T follicular helper cell (primary cell): ENCODE measurements at places on chromosomes 7 and 10.

DNA sequence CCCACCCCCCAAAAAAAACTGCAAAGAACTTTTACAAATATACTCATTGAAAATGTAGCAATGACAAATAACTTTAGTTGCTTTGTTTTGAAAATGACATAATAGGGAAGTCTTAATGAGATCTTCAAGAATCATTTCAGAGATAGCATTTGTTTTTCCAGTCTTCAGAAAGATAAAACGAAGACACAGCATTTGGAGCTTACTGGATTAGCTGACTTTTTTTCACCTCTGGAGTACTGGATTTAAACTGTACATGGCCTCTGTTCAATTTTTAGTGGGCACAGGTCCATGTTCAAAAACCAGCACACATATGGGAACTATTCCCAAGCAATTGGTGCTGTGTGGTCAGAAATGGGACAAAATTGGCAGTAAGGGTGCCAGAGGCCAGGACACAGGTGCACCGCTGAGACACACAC lies 3.9 kb downstream of the RAB11FIP2 start:
- DNase-seq = no peak

DNA sequence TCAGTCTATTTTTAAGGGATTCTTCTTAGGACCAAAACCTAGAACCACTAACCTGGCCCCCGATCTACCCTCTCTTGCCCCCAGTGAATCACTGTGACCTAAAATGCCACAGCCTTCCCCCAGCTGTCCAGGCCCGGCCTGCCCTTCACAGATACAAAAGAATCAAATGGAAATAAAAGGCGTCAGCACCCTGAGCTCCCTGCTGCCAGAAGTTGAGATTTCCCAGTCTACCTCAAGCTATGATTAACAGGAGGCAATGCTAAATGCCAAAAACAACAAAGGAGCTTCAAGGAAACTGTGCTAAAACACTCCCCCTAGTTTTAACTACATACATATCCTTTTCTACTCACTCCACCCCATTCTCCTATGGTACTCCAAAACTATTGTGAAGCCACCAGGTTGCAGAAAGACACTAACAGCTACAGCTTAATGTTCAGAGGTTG lies 67.8 kb downstream of the GSAP start:
- DNase-seq = no peak

- DNase-seq = no peak
Measured at GRCh38 chr10:65032867-65033769, 1511.9 kb downstream of the REEP3 start.

DNA sequence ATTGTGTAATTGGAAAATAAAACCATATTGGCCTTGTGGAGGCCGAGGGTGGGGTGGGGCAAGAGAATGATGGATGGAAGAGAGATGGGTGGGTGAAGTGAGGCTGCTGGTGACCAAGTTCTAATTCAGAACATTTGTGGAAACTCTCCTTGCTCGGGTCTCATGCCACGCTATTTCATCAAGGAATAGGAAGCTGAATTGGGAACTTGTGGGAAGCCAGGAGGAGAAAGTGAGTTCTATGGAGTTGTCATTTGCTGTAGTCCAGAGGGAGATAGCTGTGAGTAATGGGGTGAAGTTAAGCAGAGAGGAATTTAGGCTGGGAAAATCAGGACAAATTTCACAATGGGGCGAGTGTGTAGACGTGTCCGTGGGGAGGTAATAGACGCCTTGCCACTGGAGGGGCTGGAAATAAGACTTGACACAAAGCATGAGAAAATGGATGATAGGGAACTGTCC lies 339.2 kb downstream of the LRMDA start:
- no peak for DNase-seq

- DNase-seq = no peak
Measured at GRCh38 chr7:27936047-27936767, 196.2 kb downstream of the TAX1BP1 start.

DNA sequence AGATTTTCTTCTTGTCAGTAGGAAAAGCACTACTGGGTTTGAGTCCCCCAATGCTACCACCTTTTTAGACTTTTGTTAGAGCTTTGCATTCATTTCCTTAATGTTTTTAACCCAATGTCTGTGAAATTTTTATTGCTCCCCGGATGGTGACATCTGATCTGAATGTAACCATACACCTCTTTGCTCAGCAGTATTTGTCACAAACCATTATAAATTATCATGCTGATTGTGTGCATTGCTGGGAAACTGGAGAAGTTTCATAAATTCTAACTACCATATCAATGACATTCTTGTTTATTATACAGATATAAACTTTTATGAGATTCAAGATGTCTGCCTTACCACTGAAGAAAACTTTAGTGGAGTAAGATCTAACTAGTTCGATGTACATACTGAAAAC lies 8.5 kb downstream of the NRP1 start:
- no peak for DNase-seq

GRCh38 chr10:129918836-129919235 lies 45.2 kb downstream of the EBF3 start:
- no peak for DNase-seq

GRCh38 chr10:74875966-74876365 lies 49.6 kb downstream of the KAT6B start:
- no peak for DNase-seq

DNA sequence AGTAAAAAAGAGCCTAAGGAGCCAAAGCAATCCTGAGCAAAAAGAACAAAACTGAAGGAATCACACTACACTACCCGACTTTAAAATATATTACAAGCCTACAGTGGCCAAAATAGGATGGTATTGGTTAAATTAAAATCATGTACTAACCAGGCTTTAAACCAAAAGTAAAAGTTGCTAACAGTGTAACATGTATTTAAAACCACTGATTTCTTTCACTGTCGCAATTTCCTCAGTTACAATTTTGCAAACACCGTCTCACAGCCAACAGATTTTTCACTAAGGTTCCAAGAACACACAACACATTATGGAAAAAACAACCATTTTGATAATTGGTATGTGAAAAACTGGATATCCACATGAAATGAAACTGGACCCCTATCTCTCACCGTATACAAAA lies 74.0 kb downstream of the JMJD1C start:
- no peak for DNase-seq

GRCh38 chr10:30189238-30189580 lies 129.8 kb upstream of the JCAD start:
- DNase-seq = no peak

GRCh38 chr10:29522061-29522855 lies 112.5 kb downstream of the SVIL start:
- DNase-seq = no peak

DNA sequence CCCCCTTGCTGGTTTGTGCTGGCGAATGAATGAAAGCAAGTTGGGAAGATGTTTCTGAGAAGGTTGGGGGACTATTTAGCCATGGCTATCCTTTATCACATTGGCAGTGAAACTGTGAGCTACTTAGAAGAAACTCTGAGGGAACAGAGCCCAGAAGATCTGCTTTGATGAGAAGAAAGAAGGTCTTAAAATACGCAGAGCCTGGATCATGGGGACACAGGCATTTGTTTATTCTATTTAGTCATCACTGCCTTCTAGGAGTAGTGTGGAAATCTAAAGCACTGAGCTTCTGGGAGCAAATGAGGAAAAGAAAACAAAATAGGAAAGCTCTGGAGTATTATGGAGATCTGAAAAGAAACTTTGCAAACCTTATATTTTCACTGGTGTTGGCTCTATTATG lies 28.5 kb downstream of the CPED1 start:
- no peak for DNase-seq

- DNase-seq = no peak
Measured at GRCh38 chr7:108525327-108525984, 479 bp downstream of the PNPLA8 start.

- no peak for DNase-seq
Measured at GRCh38 chr10:112963835-112964234, 13.8 kb downstream of the TCF7L2 start.

- no peak for DNase-seq
Measured at GRCh38 chr7:72674394-72674793, 153.6 kb downstream of the TYW1B start.

DNA sequence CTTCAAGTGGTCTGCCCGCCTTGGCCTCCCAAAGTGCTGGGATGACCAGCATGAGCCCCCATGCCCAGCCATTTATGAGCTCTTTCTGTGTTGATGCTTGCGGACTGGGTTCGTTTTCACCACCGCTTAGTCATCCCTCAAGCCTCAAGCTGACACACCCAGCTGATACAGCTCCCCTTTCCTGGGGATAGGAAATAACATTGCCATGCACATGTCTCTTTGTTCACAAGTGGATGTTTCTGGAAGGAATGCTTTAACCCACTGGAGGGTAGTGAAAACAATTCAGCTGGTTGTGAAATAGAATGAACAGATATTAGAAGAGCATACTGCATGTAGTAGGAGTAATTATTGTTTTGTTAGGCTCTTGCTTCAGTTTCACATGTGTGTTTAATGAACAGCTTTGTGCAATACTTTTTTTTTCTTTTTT lies 8.5 kb upstream of the METTL27 start:
- no peak for DNase-seq

GRCh38 chr10:51090190-51090589 lies 15.9 kb downstream of the PRKG1 start:
- DNase-seq = no peak

DNA sequence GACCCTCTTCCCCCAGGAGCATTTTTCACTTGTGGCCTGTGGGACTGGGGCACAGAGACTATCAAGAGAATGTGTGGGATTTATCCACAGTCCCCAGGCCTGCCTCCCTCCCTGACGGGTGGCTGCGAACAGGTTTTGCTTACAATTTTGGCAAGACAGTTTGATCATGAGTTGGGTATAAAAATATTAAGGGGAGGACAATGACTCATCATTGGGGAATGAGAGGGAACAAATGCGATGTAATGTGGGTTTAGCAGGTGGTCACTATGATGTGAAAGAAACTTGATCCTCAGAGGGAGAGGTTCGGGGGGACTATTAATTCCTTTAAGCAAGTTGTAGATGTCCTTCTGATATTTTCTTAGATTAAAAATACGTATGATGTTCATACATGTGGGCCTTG lies 52.2 kb downstream of the EMX2 start:
- no peak for DNase-seq

- no peak for DNase-seq
Measured at GRCh38 chr7:65448816-65449504, 75.3 kb downstream of the ZNF92 start.

- DNase-seq = no peak
Measured at GRCh38 chr10:118944959-118945633, 84.4 kb upstream of the NANOS1 start.

GRCh38 chr10:75611993-75612372 lies 180.6 kb downstream of the LRMDA start:
- DNase-seq = no peak

DNA sequence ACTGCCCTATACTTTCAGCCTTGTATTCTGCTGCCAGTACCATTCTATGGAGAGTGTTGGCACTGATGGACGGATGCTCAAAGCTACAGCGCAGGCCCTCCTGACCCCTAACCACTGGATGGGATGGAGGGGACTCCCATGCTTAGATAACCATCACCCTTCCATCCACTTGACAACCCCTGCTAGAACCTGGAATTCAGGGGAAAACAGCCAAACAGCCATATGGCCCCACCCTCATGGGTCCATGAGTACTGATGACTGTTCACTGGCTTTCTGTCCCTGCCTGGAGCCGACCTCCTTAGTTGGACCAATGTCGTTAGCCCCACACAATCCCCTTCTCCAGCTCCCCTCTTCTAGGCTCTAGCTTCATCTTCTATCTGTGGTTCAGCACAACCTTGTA lies 16.2 kb downstream of the DUSP5 start:
- no peak for DNase-seq
